Keratinocyte (primary cell): ENCODE measurements at places on chromosomes 7 and 10. TPM values are rescaled to one million over a fixed set of nuclear protein-coding genes. Genes with fewer than 3 reads are reported as not detected.

DENND2A gene
- polyA plus RNA-seq: 0.95 to 5.1 TPM (median 1.8 TPM) in 3 replicates

PIK3AP1 gene
- polyA plus RNA-seq: 0.02 to 0.09 TPM in 2 of 3 replicates, not detected in the other

FAM25G gene
- polyA plus RNA-seq: 3.9 to 23.2 TPM (median 10.6 TPM) in 3 replicates

MRLN gene
- polyA plus RNA-seq: not detected in 3 replicates

ARMS2 gene
- polyA plus RNA-seq: 0.08 TPM in 1 of 3 replicates, not detected in the others

PLCE1 gene
- 0.01 TPM in 2 of 3 replicates, not detected in the other for polyA plus RNA-seq

CC2D2B gene
- polyA plus RNA-seq: 0.03 to 0.10 TPM (median 0.10 TPM) in 3 replicates

SPDYE2B gene
- not detected in 3 replicates for polyA plus RNA-seq

STEAP1B gene
- polyA plus RNA-seq: 12.0 to 18.9 TPM (median 14.9 TPM) in 3 replicates

MYL10 gene
- polyA plus RNA-seq: not detected in 3 replicates

DNA sequence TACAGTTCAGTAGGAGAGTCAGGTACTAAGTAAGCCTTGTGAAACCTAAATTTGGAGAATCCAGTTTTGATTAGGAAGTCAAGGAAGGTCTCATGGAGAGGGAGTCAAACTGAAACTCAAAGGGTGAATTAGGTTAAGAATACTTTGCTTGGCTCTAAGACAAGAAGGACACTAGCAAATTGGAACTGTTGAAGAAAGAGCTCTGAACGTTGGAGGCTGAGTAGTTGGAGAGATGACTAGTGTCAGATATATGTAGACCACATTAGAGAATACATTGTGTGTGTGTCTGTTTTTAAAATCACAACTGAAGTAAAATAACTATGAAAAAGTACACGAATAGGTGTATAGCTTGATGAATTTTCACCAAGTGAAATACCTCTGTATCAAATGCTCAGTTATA, 6.3 kb downstream of the VPS26A start:
- peaks cover 6% of the 10 kb centered on the region for H3K36me3 ChIP-seq
- no peak overlapping the region for H3K4me3 ChIP-seq
- no peaks in the 10 kb centered on the region for H3K4me1 ChIP-seq
- no peak for DNase-seq

GRCh38 chr7:17689361-17689902, 250.9 kb downstream of the SNX13 start:
- H3K27ac ChIP-seq: peak overlapping the region; percentile 55
- no peaks in the 10 kb centered on the region for H3K27me3 ChIP-seq
- no peaks in the 10 kb centered on the region for H3K36me3 ChIP-seq

GRCh38 chr7:104482362-104483037, 154.1 kb downstream of the LHFPL3 start:
- no peaks in the 10 kb centered on the region for H3K4me1 ChIP-seq
- no peaks in the 10 kb centered on the region for H3K27me3 ChIP-seq
- no peaks in the 10 kb centered on the region for H3K36me3 ChIP-seq
- no peak for DNase-seq

GRCh38 chr10:79051766-79052165, 17.0 kb upstream of the ZMIZ1 start:
- H3K36me3 ChIP-seq: no peaks in the 10 kb centered on the region
- no peak for DNase-seq
- H3K27me3 ChIP-seq: no peaks in the 10 kb centered on the region
- H3K4me1 ChIP-seq: peaks cover 7% of the 10 kb centered on the region

GRCh38 chr7:2524808-2525657, 5.5 kb downstream of the LFNG start:
- no peak overlapping the region for H3K4me3 ChIP-seq
- DNase-seq: no peak
- no peak overlapping the region for H3K27ac ChIP-seq
- H3K36me3 ChIP-seq: peaks cover 12% of the 10 kb centered on the region
- peaks cover 61% of the 10 kb centered on the region for H3K4me1 ChIP-seq
- no peaks in the 10 kb centered on the region for H3K27me3 ChIP-seq

GRCh38 chr7:19508821-19509220, 200.0 kb downstream of the POLR1F start:
- no peak for DNase-seq
- no peaks in the 10 kb centered on the region for H3K27me3 ChIP-seq
- H3K36me3 ChIP-seq: no peaks in the 10 kb centered on the region
- H3K27ac ChIP-seq: no peak overlapping the region

DNA sequence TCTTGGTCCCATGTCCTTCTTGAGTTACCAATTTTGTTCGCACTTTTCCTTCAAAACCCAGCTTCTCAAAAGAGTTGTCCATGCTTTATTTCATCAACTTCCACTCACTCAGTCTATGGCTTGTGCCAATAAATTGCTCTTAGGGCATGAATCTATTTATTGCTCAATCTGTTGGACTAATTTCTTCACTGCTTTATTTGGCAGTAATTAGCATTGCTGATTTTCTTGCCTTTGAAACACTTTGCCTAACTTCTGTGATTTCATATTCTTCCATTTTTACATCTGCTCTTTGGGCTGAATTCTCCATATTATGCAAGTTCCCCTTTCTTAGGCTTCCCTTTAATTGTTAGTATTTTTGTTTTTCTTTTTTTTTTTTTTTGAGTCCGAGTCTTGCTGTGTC, 16.8 kb downstream of the DLD start:
- DNase-seq: no peak
- H3K36me3 ChIP-seq: peaks cover 14% of the 10 kb centered on the region
- no peaks in the 10 kb centered on the region for H3K27me3 ChIP-seq
- no peaks in the 10 kb centered on the region for H3K4me1 ChIP-seq
- H3K4me3 ChIP-seq: no peak overlapping the region

GRCh38 chr10:17644485-17644943, 563 bp downstream of the STAM start:
- H3K36me3 ChIP-seq: peaks cover 3% of the 10 kb centered on the region
- no peak for DNase-seq
- peak overlapping the region; percentile 80 for H3K4me3 ChIP-seq

DNA sequence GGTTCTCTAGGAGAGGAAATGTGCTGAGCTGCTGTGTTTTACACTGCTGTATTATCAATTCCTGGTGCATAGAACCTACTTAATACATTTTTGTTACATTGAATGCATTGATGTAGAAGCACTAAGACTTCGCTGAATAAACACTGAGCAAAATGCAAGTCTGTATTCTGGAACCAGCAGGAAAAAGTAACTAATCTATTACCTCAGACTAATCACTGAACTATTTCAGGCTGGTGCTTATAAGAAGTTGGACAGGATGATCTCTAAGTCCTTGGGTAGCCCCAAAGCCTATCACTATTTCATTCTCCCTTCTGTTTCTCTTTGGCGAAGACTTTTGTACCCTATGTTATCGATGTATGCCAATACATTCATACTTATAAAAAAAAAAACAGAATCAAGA, 87.2 kb upstream of the LRRTM3 start:
- H3K36me3 ChIP-seq: no peaks in the 10 kb centered on the region
- no peak for DNase-seq
- H3K27me3 ChIP-seq: no peaks in the 10 kb centered on the region
- no peak overlapping the region for H3K27ac ChIP-seq
- H3K4me1 ChIP-seq: peaks cover 25% of the 10 kb centered on the region

- no peak overlapping the region for H3K4me3 ChIP-seq
- peaks cover 49% of the 10 kb centered on the region for H3K4me1 ChIP-seq
- no peak for DNase-seq
Measured at GRCh38 chr10:70576803-70577517, 25.6 kb downstream of the PRF1 start.

DNA sequence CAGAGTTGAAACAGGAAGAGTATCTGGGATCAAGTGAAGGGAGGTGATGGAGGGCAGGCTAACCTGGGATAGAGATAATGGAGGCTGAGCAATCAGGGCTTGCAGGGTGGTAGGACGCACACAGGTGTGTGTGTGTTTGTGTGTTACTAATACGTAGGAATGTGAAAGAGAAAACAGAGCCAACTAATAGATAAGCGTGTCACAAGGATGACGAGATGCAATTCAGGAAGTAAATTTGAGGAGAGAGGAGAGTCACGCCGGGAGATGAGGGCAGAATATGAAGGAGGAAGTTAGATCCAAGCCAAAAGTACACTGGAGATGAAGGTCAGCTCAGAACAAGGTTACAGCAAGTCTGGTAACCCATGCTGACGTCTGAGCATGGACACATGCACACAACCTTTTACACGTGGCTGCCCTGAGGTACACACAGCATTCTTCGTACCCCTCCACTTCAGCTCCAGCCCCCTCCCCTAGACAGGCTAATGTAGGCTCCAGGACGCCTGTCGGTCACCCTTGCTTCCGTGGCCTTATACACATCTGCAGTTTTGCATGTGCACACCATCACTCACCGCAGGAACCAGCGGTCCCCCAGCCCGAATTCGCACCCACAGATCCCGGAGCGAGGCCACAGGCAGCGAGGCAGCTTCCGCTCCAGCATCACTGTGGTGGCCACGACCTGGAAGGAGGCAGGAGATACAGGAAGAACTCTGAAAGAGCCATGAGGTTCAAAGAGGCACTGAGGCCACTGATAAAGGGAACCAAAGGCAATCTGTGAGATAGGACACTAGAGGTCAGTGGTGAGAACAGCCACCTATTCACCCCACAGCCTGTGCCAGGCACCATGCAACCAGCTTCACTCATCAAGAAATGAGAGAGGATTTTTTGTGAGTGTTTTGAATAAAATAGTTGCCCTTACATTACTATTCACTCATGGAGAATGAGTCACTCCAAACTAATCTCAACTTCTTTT, 23.7 kb upstream of the TRPV6 start:
- no peak overlapping the region for H3K27ac ChIP-seq
- no peaks in the 10 kb centered on the region for H3K4me1 ChIP-seq
- H3K36me3 ChIP-seq: no peaks in the 10 kb centered on the region
- DNase-seq: no peak

- H3K36me3 ChIP-seq: no peaks in the 10 kb centered on the region
- H3K27me3 ChIP-seq: peaks cover 33% of the 10 kb centered on the region
- no peak overlapping the region for H3K4me3 ChIP-seq
- no peak for DNase-seq
Measured at GRCh38 chr7:31690935-31691334, 3.9 kb downstream of the PPP1R17 start.

DNA sequence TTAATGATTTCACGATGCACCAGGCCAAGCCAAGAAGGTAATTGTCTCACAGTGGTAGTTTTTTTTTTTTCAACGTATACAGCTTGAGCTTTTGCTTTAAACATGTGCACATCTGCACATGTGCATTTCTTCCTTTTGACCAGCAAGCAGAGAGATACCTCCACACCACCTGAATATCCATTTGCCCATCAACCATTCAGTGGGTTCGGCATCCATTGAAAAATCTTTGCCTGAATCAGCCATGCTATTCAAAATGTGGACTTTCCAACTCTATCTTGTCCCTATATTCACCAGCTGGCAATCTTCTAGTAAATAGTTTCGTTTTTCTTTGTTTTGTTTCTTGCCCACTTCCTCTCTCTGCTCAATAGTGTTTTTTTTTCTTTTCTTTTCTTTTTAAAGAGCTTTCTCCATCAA, 7.7 kb upstream of the TRA2A start:
- no peaks in the 10 kb centered on the region for H3K27me3 ChIP-seq
- no peaks in the 10 kb centered on the region for H3K36me3 ChIP-seq
- H3K27ac ChIP-seq: no peak overlapping the region
- DNase-seq: no peak
- H3K4me1 ChIP-seq: no peaks in the 10 kb centered on the region

DNA sequence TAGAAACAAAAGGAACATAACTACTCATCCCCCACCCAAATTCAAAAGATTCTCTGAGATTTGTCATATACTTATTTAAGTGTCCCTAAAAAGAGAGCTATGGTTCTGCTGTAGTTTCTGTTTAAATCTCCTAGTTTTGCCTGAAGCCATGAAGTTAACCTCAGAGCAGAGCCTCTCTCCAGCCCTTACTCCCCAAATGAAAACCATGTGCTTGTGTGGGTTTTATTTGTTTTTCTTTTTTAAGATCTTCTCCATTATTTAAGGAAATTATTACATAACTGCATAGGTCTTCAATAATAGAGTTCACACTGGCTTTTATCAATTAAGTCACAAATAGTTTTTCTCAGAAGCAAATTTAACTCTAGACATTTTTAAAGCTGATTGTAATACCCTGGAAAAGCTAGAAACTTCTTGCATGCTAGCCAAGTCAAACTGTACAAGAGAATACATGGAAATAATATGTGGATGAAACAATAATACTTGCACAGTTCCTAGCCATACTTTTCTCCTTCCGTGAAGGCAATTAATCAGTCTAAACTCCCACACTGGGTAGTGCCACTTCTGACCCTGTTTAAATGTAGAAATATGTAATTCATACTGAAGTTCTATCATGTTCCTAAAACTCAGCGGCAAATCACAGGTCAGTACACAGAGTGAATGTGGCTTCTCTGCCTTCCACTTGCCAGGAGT, 579.7 kb downstream of the SUGCT start:
- no peaks in the 10 kb centered on the region for H3K36me3 ChIP-seq
- H3K27me3 ChIP-seq: no peaks in the 10 kb centered on the region
- DNase-seq: no peak
- H3K4me1 ChIP-seq: peaks cover 24% of the 10 kb centered on the region
- H3K27ac ChIP-seq: no peak overlapping the region

- H3K27ac ChIP-seq: no peak overlapping the region
- no peaks in the 10 kb centered on the region for H3K27me3 ChIP-seq
- H3K36me3 ChIP-seq: no peaks in the 10 kb centered on the region
- no peak overlapping the region for H3K4me3 ChIP-seq
- no peaks in the 10 kb centered on the region for H3K4me1 ChIP-seq
Measured at GRCh38 chr10:132711613-132712121, 74.3 kb downstream of the NKX6-2 start.

DNA sequence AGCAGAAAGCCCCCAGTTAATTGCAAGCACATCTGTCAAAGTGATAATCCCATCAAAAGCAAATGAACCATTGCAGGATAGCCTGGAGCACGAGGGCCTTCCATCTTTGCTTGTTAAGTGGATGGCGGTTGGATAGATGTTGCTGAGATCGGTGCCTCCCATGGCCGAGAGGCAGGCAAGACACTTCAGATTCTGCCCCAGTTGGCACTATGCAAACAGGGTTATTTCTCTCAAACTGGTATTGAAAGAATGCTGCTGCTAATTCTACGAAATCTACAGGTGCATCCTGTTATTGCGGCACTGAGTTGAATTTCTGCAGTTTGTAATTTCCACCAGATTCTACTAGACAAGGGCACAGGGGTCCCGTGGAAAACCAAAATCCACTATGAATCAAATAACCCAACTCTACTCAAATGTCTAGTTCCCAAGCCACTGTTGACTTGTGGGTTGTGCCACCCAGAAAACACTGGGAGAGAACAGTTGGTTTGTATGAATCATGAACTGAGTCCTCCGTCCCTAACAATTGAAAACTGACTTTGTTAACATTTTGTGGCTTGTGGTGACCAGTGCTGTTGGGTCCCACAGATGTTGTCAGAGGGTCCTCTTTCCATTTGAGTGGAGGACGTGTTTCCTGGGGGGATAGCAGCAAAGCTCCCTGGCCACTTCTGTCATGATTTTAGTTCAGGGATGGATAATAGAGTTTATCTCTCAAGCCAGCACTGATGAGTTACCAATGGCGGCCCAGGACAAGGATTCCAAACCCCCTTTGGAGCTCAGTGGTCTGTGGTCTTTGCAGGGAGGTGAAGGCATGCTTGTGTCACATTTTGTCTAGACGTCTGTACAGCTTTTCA, 7.1 kb upstream of the IL2RA start:
- DNase-seq: no peak
- no peak overlapping the region for H3K27ac ChIP-seq
- no peaks in the 10 kb centered on the region for H3K36me3 ChIP-seq

GRCh38 chr7:122532406-122533269, 166.3 kb downstream of the RNF133 start:
- no peaks in the 10 kb centered on the region for H3K36me3 ChIP-seq
- H3K4me3 ChIP-seq: no peak overlapping the region
- H3K27ac ChIP-seq: no peak overlapping the region

- H3K27me3 ChIP-seq: no peaks in the 10 kb centered on the region
- no peak overlapping the region for H3K27ac ChIP-seq
- no peaks in the 10 kb centered on the region for H3K4me1 ChIP-seq
- no peaks in the 10 kb centered on the region for H3K36me3 ChIP-seq
- no peak for DNase-seq
- no peak overlapping the region for H3K4me3 ChIP-seq
Measured at GRCh38 chr10:111801841-111802240, 381.7 kb downstream of the GPAM start.
